ENCODE measurements at places on chromosomes 1 and 21. TPM values are rescaled to one million over a fixed set of nuclear protein-coding genes. Genes with fewer than 3 reads are reported as not detected.

DNA sequence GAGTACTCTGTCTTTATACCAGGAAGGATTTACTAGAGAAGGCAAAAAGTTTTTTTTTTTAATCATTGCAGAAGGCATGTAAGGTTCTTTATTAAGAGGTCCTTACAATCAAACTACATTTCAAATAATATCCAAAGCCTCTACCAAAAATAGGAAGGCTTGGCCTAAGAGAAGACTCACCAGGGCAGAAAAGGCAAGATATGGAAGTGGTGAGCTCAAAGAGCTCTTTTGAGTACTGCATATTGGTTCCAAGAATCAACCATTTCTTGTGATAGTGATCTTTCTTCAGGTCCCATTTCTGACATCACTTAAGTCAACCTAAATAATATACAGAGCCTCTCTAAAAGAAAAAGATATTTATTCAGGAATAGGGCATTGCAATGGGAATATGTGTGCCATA is 153.2 kb downstream of the FASLG start:
- H3K27me3 ChIP-seq = no peaks in the 10 kb centered on the region
- H3K27ac ChIP-seq = no peak overlapping the region

GRCh38 chr1:181148636-181149035 is 60.1 kb downstream of the IER5 start:
- H3K4me1 ChIP-seq = no peaks in the 10 kb centered on the region
- no peak overlapping the region for H3K4me3 ChIP-seq
- H3K27me3 ChIP-seq = no peaks in the 10 kb centered on the region
- no peak overlapping the region for H3K27ac ChIP-seq
- no peak for DNase-seq
- H3K36me3 ChIP-seq = no peaks in the 10 kb centered on the region

DNA sequence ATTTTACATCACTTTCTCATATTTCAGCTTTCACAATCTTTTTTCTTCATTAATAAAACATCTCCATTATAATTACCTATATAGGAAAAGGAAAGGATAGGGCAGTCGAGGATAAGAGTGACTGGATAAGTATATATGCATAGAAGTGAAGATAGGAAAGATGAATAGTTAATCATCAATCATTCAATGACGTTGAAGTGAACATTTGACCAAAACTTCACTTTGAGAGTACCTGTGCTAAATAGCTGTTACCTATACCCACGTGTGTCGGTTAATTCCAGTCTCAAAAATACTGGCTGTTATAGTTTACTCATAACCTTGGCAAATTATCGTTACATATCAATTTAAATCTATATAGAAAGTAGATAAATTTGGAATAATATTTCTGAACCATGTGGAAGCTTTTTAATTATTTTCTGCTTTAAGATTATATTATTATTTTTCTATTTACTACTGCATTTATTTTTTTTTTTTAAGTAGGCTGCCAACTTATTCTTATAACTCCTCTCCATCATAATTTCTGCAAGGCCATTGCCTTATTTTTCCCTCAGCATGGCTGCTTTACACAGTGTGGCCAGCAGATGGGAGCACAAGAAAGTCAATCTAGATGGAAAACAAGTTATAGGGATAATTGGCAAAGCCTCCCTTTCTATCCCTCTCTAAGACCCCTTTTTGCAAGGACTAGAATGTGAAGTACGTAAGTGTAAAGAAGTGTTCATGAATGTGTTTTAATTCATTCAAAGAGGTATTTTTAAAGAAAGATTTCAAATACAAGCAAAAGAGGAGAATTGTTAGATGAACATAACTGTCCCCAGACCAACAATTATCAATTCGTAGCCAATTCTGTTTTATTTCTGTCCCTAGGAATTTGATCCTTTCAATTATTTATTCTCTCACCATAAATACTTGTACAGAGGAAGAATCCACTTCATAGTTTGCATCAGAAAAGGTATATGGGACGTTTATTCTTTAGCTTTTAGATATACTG is 290.4 kb downstream of the KCNT2 start:
- H3K4me3 ChIP-seq = no peak overlapping the region
- H3K27ac ChIP-seq = no peak overlapping the region
- no peak for DNase-seq
- no peaks in the 10 kb centered on the region for H3K36me3 ChIP-seq
- no peaks in the 10 kb centered on the region for H3K4me1 ChIP-seq

NCAM2 gene
- total RNA-seq = 2.6 TPM

DYNLT5 gene
- 1.0 TPM for total RNA-seq
